ENCODE measurements at places on chromosomes 7 and 10.

- no peak for DNase-seq
Measured at GRCh38 chr10:23432639-23433038, 6.2 kb upstream of the OTUD1 start.

DNA sequence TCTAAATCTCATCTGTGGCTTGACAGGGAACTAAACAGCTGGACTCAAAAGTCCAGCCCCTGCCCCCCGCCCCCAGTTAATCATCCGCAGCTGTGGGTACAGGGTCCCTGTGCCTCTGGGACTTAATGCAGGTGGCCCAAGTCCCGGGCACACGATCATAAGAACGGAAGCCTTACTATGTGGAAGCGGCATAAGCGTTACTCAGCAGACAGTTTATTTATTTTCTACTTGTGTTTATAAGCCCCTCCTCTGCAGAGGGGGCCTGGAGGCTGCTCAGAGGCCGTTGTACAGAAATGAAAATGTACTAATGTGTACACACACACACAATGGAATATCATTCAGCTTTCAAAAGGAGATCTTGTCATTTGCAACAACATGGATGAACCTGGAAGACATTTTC is 158.0 kb upstream of the TNS3 start:
- no peak for DNase-seq

- DNase-seq, result no peak
Measured at GRCh38 chr10:55158633-55159032, 357.6 kb upstream of the PCDH15 start.

DNA sequence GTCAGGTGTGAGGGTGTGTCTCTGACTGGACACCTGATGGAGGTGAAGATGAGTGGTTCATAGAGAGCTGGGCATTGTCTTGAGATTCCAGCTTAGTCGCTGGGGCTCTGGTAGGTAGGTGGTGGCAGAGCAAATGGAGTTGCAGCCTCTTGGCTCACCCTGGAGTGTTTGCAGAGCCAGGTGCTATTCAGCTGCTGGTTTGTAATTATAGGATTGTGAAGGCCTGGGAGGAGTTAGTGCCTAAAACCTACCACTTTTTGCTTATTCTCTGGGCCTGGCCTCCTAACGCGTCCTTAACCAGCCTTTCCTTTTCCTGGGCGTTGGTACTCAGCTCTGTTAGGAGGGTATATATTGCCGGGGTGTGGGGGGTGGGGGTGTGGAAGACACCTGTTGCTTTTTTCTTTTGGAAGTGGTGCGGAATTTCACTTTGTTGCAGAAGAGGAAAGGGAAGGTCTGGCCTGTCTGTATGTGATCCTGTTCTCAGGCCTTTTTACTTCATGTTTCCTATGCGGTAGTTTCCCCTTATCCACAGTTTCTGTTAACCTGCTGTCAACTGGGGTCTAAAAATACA is 3.2 kb downstream of the PPRC1 start:
- no peak for DNase-seq

DNA sequence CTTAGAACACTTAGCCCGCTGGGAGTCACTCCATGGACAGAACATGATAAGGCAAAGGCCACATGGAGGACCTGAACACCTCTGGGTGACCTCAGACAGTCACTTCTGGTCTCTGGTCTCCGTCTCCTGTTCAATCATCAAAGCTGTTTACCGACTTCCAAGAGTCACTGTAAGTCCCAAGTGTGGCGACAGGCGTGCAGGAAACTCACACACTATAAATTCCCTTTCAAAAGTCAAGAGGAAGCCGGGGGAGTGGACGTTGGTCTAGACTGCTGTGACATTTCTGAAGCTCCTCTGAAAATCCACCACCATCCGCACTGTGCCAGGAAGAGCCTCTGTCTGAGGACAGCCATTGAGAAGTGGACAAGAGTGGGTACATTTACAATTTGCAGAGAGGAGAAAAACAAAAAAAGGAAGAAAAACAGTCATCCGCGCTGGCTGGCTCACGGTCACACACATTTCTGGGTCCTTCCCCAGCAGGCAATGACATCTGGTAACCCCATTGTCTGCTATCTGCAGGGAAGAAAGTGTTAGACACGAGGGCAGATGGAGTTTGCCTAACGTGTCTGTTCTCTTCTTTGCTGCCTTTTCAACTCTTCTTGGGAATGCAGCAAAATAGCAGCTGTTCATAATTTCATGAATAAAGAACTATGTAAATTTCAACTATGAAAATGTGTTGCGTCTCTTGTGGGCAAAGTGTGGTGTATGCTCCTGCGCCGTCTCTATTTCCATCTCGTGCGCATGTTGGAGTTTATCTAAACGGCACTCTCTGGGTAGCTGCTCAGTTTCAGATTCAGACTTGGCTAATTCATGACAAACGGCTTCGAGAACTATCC is 32.9 kb upstream of the CUX1 start:
- DNase-seq, result no peak

DNA sequence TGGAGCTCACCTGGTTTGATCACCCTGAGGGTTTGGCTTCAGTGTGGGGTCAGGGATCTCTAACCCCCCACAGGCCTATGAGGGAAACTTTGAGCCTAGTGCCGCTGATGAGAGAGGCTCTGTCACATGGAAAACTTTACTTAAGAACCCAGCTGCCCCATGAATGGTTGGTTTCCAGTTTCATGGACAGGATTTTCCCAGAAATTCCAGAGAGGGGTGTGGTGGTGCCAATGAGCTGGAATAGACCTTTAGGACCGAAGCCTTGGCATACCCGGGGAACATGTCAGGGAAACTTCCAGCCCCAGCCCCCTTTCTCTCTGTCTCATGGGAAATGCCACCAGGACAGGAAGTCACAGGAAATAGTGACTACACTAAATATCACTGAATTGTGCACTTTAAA is 36.9 kb downstream of the AKR1B1 start:
- DNase-seq, result no peak

DNA sequence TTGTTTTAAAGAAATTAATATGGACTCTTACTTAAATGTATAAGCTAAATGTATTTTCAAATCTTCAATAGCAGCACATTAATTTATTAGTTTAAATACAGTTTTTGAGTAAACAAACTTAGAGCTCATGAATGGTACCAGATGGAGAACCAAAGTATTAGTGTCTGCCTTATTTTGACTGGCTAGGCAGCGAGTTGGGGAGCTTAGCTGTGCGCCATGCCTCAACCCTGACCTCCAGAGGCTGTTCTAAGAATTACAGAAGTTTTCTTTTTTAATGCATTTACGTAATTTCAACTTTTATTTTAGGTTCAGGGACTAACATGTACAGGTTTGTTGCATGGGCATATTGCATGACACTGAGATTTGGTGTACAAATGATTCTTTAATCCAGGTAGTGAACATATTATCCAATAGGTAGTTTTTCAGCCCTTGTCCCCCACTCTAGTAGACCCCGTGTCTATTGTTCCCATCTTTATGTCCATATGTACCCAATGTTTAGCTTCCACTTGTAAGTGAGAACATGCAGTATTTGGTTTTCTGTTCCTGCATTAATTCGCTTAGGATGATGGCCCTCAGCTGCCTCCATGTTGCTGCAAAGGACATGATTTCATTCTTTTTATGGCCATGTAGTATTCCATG is 166.8 kb downstream of the IQUB start:
- DNase-seq, result no peak

DNA sequence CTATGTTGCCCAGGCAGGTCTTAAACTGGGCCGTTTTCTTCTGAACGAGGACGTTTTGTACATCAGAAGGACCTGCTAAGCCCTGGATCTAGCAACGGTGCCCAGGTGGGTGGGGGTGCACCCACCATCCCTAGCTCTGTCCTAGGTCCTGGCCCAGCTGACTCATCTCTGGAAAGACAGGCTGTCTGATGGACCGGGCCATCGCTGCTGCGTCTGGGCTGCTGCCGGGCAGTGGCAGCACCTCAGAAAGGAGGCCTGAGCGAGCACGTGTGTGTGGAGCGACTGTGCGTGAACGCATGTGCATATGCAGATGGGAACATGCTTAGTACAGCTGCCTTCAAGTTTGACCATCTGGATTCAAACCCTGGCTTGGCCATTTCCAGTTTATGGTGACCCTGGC is 7.3 kb upstream of the ELFN1 start:
- no peak for DNase-seq

- DNase-seq, result no peak
Measured at GRCh38 chr7:51349820-51350545, 33.4 kb upstream of the COBL start.

DNA sequence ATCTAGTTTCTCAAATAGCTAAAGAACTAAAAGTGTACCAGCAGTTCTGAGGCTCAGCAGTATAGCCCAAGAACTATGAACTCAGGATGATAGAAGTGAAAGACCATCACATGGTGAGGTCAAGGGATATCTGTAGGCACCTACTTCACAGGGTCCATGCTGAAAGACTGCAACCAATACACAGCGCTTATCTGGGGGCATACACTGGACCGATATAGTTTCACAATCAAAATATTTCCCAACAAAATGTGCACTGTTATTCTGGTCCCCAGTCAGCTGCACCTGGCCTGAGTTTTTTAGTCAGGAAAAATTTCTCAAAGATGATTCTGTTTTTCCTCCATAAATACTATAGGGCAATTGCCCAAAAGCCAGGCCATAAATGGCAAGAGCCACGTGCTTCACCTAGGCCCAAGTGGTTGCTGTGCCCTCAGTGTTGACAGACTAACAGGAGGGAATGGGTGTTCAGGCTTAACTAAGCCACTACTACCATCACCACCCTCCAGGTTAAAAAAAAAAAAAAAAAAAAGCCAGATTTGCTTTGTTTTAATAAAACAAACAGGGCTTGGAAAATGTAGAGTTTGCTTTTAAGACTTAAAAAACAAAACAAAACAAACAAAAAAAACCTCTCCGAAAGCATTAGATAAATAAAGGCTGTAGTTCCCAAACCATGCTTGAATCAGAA is 58.5 kb downstream of the OGDH start:
- no peak for DNase-seq

- DNase-seq, result peak; percentile 50
Measured at GRCh38 chr7:99040104-99040958, 103.6 kb downstream of the SMURF1 start.

GRCh38 chr10:114359953-114360345 is 44.4 kb downstream of the AFAP1L2 start:
- DNase-seq, result no peak
